ENCODE measurements at places on chromosomes 5 and 9.
A peak's percentile ranks its signal among the peaks of the same experiment; 100 is the strongest.

GRCh38 chr5:172564188-172564587 is 76.9 kb upstream of the NEURL1B start:
- no peak for DNase-seq

DNA sequence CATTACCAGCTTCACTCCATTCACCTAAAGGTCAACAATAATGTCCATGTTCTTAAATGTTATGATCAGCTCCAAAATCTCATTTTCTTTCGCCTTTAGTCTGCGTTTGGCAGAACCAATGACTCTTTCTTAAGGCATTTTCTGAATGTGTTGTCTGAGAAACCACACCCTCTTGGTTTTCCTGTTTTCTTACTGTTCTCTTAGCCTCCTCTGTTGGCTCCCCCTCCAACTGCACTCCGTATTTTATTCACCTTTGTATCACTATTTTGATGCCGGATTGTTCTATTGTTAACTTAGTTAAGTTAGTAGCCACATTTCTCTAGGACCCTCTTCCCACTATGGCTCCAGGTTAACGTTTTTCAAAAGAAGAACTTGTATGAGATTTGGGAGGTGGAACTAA is 185.6 kb downstream of the DMAC1 start:
- DNase-seq, result no peak

DNA sequence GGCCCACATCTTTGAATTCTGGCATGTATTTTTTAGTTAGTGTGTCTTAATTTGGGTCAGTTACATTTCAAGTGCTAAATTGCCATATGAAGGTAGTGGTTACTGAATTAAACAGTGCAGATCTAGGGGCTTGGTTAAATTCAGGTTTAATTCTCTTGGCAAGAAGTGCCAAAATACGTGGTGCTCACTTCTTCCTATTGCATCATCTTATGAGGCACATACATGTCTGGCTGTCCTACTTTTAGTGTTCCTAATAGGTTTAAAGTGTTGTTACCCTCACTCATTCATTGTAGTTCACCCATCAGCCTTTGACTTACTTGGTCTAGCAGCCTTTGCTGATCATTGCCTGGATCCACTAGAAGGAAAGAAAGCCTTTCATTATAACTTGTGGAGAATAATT is 59.5 kb downstream of the RPS6 start:
- DNase-seq, result no peak

DNA sequence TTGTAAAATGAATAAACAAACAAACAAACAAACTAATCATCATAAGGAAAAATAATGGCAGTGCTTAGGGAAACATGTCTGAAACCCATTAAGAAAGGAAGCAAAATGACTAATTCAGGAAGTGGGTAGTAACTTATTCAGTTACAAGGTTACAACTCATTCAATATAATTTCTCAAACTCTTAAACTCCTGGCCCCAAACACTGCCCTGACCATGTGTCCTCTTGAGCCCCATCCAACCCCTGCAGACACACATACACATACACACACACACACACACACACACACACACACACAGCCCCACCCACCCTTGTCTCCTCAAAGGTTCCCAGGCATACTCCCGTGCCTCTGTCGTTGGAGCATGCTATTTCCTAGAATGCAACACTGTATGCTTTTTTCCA is 193.9 kb downstream of the SEC61B start:
- no peak for DNase-seq

GRCh38 chr9:90038763-90039162 is 434.0 kb downstream of the GADD45G start:
- DNase-seq, result no peak

DNA sequence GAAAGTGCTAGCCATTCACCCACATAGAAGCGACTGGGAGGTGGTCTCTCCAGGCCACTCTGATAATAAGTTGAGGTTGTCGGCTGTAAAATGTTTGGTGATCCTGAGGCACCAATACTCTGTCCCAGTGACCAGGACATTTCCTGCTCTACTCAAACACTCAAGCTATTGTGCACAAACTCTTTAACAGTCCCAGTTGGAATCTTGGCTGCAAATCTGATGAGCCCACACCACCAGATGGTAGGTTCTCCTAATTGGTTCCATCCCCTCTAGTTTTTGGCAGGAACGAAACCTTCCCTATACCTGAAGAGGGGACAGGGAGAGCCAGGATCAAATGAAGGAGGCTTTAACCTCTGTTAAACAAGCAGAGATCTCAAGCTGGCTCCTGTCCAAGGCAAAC is 14.3 kb downstream of the GRIA1 start:
- no peak for DNase-seq

DNA sequence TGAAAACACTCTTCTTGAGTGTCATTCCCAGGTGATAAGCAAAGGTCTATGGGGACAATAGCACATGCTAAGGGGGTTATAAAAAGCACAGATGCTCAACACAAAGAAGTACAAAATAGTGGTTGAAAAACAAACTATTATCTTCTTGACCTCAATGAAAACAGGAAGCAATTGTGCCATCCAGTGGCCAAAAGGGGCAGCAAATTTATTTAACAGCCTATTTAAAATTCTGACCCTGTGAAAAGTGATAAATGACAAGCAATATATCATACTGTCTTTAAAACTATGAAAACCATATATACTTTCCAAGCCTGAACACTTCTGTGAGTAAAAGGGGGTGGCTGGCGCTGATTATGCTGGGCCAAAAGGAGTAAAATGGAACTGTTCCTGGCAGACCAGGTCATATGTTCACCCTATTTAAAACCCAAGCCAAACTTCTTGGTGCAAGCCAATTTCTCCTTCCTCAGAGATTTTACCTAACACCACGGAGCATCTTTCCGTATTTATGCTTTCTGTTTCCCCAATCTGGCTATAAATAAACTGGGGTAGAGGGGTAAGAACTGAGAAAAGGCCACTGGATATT is 29.7 kb downstream of the TEX10 start:
- no peak for DNase-seq

DNA sequence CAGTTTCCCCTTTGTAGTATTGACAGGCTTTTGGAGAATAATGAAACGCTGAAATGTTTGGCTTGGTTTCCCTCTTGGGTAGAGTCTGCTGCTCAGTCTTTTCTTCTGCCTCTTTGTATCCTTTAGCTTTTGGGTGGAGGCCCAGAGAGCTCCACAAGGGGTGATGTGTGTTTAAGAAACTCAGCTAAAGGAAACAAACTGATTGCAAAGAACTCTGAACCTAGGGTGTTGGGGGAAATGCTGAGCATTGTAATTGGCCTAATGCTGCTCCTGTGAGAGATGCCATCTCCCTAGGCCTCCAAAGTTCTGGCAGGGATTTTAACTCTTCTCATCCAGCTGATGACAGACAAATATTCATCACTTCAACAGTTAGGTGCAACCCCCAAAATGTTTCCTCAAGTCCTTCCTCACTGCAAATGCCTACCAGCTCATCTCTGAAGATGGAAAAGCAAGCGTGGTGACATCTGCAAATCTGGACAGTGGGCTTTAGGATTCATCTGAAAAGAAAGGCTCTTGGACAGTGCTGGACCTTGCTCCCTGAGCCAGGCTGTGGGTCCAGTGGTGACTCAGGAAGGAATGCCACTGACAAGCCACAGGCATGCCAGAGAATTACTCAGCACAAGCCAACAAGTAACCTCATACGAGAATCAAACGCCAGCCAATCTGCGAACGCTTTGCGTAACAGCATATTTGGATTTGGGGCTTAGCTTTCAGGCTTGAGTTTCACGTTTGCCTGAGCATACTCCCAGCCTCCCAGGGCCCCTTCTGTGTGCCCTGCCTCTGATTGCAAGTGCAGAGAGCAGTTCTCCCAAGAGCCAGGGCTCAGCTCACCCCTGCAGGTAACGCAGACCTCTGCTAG is 30.5 kb upstream of the ZSWIM6 start:
- no peak for DNase-seq

GRCh38 chr5:172523146-172523745 is 68.9 kb upstream of the SH3PXD2B start:
- DNase-seq, result no peak

GRCh38 chr5:133244242-133244641 is 192.4 kb downstream of the HSPA4 start:
- no peak for DNase-seq

- no peak for DNase-seq
Observed at GRCh38 chr5:96226941-96227552, 206.0 kb downstream of the PCSK1 start.

DNA sequence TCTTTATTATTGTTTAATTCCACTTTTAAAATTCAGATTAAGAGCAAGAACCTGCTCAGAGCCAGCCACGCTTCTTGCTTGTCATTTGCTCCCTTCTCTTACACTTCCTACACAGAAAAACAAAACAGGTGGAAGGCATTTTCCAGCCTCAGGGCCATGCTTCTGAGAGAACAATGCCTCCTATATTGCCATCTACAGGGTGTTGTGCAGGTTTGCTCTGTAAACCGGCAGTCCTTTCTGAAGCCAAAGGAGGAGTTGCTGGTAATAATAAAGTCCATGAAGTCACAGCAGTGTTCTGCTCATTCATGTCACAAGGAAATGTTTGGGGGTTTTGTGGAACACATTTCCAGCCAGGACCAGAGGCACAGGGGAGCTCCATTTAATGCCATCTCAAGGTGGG is 16.1 kb upstream of the PRLR start:
- no peak for DNase-seq

GRCh38 chr9:120892748-120893610 is 16.0 kb upstream of the PHF19 start:
- DNase-seq, result no peak

DNA sequence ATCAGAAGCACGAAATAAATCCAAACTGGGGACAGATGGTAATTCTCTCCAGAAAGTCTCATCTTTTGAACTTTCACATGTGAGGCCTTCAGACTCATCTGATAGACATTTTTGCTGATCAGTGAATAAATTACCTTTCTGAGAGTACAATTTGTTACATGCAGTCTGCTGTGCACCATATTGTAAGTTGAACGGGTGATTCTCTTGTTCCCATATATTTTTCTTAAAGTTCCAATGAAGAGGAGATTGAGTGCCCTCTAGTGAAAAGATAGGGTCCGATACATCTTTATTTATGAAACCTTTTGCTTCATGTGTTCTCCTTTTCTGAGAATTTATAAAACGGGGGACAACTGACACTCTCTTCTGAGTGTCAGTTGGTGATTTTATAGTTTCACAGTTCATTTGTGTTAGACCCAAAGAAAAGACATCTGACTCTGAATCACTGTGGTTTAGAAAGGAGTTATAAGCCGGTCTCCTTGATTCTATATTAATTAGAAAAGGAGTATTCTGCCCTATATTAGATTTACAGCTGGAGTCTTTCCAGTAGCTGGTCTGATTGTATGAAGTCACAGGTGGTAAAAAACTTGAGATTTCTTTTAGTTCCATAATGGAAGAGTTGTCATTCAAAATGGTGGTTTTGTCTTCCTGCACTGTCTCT is 30.4 kb downstream of the GNG10 start:
- no peak for DNase-seq

- DNase-seq, result no peak
Observed at GRCh38 chr9:71774920-71775319, 6.6 kb upstream of the CEMIP2 start.

DNA sequence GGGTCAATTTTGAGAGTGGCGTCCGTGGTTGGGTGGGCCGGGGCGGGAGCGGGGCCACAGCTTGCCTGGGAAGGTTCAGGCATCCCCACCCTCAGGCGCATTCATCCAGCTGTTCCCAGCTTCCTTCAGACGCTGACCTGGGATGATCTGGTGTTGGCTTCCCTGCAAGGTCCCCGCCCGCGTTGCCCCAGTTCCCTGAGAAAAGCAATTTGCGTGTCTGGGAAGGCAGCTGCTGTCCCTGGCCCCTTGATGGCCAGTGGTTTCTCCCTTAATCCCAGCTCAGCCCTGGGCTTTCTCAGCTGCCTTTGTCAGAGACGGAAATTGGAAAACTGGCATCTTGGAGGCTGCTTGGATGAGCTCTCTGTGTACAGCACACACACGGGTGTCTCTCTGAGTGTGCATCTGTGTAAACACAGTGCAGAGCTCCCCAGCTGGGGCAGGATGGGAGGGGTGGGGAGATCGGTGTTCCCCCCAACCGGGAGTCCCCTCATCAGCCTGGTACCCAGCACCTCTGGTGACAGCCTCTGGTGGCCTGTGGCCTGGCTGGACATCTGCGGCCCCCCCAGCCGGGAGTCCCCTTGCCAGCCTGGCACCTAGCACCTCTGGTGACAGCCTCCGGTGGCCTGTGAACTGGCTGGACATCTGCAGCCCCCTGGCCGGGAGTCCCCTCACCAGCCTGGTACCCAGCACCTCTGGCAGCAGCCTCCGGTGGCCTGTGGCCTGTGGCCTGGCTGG is 94.0 kb downstream of the COL5A1 start:
- DNase-seq, result no peak

GRCh38 chr5:62029303-62029702 is 276.7 kb upstream of the KIF2A start:
- DNase-seq, result no peak

DNA sequence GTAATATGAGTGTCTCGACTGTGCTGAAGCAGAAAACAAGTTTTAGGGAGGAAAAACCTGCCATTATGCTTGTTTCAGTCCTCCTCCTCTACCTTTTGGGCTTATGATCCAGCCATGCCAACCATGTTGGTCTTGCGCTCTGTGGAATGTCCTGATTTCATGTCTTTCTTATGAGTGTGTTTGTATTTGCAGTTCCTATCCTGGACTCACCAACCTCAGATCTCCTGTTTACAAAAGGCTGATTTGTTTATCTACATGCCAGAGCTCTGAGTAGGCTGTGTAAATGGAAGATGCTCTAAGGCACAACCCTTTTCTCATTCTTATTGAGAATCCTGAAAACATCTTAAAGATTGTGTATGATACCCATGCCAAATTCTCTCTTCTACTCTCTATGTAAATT is 138.6 kb downstream of the ARHGEF28 start:
- DNase-seq, result no peak

GRCh38 chr9:68560071-68560844 is 19.6 kb upstream of the TMEM252 start:
- DNase-seq, result peak; percentile 45

- no peak for DNase-seq
Observed at GRCh38 chr5:101163088-101163487, 260.0 kb upstream of the ST8SIA4 start.

- DNase-seq, result no peak
Observed at GRCh38 chr5:181219262-181220177, 3.6 kb upstream of the TRIM41 start.

- no peak for DNase-seq
Observed at GRCh38 chr5:1555011-1555807, 31.4 kb upstream of the LPCAT1 start.

- no peak for DNase-seq
Observed at GRCh38 chr9:99565203-99565602, 256.5 kb upstream of the NR4A3 start.

DNA sequence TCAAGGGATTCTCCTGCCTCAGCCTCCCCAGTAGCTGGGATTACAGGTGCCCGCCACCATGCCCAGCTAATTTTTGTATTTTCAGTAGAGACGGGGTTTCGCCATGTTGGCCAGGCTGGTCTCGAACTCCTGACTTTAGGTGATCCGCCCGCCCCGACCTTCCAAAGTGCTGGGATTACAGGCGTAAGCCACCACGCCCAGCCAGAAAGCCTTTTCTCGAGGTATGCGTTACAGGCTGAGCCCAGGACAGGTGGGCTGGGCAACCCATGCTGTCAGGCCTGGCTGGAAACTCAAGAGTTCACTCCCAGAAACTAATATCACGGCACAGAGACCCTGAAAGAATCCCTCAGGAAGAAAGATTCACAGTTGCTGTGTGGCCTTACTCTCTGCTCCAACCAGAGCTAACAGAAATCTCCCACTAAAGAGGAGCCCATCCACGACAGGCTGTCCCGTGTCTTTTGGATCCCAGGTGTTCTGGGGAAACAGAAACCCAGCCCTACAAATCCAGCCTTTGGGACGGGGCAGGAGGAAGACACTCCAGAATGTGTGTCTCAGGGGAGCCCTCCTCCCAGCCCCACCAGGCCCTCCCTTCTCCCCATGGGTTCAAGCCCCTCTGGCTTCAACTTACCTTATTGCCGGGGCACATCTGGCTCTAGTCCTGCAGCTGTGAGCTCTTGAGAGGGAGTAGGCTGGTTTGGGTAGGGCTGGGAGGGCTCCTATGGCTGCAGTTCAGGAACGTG is 400 bp downstream of the TIFAB start:
- no peak for DNase-seq
